ENCODE measurements at places on chromosomes 12 and 14. TPM values are rescaled to one million over a fixed set of nuclear protein-coding genes. Genes with fewer than 3 reads are reported as not detected.

DNA sequence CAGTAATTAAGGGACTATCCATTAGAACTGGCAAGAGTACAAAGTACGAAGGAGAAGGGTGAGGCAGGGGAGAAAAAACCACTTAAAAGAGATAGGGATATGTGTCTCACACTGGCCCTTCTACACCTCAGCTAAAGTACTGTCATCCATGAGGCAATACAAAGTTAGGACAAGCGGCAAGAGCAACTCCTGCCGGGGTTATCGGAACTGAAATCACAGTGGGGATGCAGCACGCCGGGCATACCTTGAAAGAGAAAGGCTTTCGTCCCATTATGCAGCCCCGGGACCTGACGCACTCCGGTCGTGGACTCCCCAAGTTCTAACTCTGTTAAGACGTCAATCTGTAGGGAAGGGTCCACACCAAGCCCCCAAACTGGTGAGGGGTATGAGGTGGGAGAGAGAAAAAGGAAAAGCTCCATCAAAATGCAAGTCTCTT is 1.1 kb downstream of the NELL2 start:
- peak; percentile 7 for DNase-seq

ANKS1B gene
- polyA plus RNA-seq, result not detected

DNA sequence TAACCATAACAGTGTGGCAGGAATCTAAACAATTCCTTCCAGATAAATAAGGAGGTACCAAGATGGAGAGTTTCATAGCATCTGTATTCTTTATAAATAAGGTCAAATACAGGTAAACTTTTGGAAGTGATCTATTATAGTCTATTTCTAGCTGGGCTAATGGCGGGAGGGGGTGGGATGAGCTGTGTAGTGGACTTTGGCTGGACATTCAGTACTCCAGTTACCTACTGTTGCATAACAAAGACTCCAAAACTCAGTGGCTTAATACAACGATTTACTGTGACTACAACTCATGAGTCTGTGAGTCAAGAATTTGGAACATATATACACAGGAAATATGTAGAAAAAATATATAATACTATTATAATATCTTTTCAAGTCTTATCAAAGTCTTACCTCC is 496.1 kb downstream of the BCL11B start:
- no peak for DNase-seq

GRCh38 chr12:115233891-115234543 is 550.0 kb upstream of the TBX3 start:
- DNase-seq, result no peak

SSTR1 gene
- polyA plus RNA-seq, result 26.7 TPM

DNA sequence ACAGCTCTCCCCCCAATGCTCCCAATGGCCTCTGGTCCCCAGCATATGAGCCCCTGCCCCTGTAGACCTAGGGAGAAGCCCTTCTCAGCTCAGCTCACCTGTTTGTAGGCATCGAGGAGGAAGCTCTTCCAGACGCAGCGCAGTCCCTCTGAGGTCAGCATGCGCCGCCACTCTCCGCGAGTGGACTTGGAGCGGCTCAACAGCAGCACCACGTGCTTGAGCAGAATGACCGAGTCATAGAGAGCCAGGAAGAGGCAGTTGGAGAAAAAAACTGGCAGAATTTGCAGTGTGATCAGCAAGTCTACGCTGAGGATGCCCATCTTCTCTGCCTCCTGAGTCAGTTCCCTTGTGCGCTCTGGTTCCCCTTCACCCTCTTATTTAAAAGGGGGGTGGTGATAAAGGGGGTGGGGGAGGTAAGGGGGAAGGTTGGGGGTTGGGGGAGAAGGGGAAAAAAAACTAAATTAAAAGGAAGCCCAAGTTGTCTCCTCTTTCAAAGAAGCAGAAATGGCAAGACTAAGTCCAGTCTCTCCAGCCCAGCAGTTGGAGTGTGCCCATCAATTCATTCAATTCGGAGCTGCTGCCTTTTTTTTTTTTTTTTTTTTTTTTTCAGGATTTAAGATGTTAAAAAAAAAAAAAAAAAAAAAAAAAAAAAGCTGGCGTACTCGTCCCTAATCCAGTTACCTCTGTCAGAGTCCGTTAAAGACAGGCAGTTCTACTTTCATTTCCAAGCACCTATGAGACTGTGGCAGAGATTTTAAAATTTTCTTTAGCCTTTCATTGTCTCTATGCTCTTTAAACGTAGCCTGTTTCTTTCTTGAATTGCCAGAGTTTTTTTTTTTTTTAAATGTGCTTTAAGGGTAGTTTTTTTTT is at the start of gene DIO2:
TSS of gene DIO2 (minus strand) at position 352 of the 870 bp plus-strand sequence. CDS start at position 320, 32 bp downstream.
- DNase-seq, result peak; percentile 51

KLRG1 gene
- polyA plus RNA-seq, result 1.1 TPM

- peak; percentile 86 for DNase-seq
Observed at GRCh38 chr12:51687614-51688013, 96.6 kb downstream of the SCN8A start.

PMCH gene
- polyA plus RNA-seq, result 0.75 TPM

- no peak for DNase-seq
Observed at GRCh38 chr12:1369460-1369859, 224.9 kb downstream of the FBXL14 start.

- no peak for DNase-seq
Observed at GRCh38 chr14:93884950-93885349, 42.2 kb upstream of the FAM181A start.

- DNase-seq, result no peak
Observed at GRCh38 chr12:9883175-9883574, 1.9 kb downstream of the KLRF2 start.

- peak; percentile 76 for DNase-seq
Observed at GRCh38 chr12:6606331-6607131, 648 bp downstream of the CHD4 start.

- peak; percentile 58 for DNase-seq
Observed at GRCh38 chr14:61108496-61109141, 127.6 kb downstream of the SLC38A6 start.

GRCh38 chr12:42761601-42762350 is 172.2 kb upstream of the PRICKLE1 start:
- DNase-seq, result peak; percentile 25

GRCh38 chr14:73749706-73750530 is 35.7 kb upstream of the PNMA1 start:
- DNase-seq, result no peak

DNA sequence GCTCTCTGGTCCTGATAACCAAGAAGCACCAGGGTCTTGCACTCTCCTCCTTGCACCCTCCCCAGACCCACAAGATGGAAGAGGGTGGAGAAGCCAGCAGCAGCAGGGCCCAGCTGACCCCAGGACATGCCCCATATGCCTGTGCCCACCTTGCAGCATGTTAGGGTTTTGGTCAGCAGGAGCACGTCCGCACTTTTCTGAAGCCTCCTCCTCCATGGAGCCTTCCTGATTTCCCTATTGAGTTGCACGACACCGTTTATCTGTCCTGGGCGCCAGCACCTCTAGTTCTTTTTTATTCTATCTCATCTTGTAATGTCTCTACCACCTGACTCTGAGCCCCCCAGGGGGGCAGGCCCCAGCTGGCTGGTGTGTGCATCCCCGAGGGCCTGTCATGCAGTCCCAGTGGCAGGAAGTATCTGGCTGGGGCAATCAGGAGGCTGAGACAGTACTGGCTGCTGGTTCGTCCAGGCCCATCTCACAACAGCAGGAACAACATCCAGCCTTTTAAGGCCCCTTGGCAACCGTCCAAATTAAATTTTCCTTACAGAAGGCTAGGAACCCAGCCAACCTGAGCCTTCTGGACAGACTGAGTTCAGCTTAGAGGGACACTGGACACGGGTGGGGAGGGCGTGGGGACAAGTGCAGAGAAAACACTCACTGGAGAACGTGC is 39.6 kb downstream of the CCDC85C start:
- DNase-seq, result peak; percentile 65

NDUFA12 gene
- 169 TPM for polyA plus RNA-seq

DNA sequence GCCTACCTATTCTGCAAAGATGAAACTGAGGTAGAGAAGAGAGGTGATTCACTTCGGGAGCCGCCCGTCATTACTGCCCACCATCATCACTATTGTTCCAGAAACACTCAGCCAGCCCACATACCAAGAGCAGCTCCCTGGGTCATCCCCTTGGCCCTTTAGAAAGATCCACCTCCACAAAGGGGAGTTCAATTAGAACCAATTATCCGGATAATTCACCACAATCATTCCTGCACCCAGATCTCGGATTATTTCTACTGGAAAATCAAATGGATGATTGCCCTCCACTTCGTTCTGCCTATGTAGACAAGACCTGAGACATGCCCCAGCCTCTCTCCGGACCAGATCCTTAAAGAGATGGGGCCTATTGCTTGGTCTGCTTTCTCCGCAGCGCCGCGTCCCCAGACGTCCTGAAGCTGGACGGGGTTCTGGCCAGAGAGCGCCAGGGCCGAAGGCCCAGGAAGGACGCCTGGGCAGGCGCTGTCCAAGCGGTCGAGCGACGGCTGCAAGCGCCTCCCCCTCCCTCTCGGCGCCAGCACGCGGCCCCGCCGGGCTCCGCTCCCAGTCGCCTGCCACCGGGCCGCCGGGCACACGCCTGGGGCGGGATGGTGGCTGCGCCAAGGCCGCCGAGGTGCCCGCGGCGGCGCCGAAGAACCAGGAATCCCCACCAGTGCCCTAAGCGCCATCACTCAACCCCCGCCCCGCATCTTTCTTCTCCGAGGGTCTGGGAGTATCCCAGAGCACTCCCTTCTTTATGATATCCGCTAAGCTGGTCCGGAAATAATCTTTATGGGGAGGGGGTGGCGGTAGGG is 1.3 kb upstream of the ASCL1 start:
- peak; percentile 13 for DNase-seq

Measured in GM23248 (cell line).